Activated T-cell treated with anti-CD3 and anti-CD28 coated beads for 4 hours (primary cell): ENCODE measurements at places on chromosomes 16 and 17.

DNA sequence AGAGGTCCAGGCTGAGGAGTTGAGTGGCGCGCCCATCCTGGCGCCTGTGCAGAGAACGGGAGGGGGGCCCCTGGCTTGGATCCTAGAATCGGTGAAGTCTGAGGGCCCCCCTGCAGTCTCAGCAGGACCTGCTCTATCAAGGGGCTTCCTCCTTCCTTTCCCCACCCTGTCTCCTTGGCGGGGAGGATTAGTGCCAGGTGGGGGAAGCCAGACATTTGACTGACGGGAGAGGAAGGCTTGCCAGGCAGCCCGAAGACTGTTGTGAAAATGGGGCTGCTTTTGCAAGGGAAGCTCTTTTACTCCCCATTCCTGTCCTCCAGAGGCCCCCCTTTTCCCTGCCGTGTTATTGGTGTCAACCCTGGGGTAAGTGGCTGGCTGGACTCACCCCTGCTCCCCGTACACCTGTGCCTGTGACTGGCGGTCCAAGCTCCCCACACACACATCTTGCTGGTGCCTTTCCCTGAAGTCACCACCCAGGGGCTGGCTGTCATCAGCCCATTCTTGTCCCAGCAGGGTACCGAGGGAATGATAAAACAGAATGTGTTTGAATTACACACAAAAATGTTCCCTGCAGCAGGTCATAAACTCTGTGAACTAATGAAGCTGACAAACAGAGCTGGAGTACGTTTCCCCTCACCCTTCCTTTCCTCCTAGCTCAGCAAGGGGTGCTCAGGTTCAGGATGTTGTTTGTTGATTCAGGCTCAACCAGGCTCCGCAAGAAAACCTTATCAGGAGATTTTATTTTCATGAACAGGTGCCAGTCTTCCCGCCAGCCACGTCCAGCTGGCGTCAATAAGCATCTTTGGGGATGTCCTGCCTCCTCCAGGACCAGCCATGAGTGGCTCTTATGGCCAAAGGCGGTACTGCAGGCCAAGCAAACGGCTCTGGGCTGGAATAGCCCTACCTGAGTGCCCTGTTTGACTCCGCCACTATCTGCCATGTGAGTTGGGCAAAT, 4.4 kb upstream of the ARMC7 start:
- no peak for DNase-seq

DNA sequence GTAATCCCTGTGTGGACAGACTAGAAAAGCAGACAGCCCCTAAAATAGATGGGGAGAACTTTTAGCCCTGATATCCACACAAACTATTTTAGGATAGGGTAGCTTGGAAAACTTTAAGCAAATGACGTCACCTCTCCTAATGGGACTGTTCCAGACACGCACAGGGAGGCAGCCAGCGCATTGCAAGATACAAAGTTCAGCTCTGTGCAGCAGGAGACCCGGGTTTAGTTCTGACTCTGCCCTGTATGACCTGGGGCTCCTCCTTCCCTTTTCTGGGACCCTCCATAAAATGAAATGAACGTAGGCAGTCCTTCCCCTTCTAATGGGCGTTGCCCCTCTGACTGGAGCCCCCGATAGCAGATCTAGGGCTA, 6.3 kb downstream of the ZNF689 start:
- no peak for DNase-seq

- no peak for DNase-seq
Observed at GRCh38 chr16:85378145-85379040, 234.7 kb upstream of the GSE1 start.

- no peak for DNase-seq
Observed at GRCh38 chr16:27398894-27399853, 2.8 kb upstream of the IL21R start.

GRCh38 chr17:37744961-37745800, at the start of gene HNF1B:
TSS of gene HNF1B (minus strand) at chr17:37745059. CDS start at chr17:37744884, 175 bp downstream.
- no peak for DNase-seq

- DNase-seq, result no peak
Observed at GRCh38 chr17:49775546-49776260, 11.8 kb upstream of the FAM117A start.

DNA sequence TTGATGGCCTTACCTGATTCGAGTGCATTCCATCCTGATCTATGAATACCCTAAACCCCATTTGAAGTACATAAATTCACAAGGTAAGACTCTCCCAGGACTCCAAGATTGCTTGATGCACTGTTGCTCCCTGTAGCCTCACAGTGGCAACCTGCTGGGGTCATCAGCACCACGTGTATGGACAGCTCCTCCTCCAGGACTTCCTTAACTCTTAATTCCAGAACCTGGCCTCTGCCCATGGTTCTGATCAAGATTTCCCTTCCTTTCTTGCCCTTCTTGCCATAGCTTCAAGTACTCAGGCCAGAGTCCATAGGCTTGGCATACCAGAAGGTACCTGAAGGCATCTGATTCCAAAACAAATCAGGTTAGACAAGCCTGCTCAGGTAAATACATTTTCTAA, 34.0 kb upstream of the NLK start:
- DNase-seq, result no peak

- no peak for DNase-seq
Observed at GRCh38 chr17:17837380-17837821, 615 bp upstream of the SREBF1 start.

DNA sequence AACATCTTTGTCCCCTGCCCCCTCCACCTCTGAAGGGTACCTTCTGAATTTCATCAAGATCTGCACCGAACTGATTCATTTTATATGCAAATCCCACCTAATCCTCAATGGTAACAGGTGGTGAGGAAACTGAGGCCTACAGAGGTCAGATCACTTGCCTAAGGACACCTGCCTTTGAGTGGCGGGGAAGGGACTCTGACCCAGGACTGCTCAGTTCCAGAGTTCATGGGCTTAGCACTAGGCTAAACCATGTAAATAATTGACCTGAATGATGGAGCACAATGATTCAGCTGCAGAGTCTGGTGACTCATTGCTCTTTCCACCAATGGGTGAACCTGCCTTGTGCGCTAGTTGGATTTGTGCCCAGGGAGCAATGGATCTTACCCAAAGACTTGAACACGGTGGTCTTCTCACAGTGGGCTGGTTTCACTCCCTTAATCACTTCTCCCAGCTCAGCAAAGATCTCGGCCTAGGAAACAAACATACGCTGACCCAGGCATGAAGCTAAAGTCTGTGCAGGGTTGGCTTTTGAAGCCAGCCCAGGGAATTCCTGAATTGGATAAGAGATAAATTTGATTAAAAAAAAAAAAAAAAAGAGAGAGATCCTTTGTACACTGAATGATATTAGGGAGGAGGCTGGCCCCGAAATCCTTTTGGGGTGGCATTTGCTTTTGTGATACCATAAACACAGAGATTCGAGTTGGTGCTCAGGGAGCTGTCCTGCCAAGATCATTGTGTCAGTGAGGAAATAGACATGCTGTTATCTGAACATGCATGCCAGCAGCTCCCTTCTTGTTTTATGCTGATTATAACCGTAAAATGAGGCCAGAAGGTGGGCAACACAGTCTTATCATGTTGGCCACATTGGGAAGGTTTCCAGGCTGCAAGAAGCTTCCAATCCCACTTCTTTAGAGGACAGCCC, 17.0 kb downstream of the CRYM start:
- DNase-seq, result no peak

DNA sequence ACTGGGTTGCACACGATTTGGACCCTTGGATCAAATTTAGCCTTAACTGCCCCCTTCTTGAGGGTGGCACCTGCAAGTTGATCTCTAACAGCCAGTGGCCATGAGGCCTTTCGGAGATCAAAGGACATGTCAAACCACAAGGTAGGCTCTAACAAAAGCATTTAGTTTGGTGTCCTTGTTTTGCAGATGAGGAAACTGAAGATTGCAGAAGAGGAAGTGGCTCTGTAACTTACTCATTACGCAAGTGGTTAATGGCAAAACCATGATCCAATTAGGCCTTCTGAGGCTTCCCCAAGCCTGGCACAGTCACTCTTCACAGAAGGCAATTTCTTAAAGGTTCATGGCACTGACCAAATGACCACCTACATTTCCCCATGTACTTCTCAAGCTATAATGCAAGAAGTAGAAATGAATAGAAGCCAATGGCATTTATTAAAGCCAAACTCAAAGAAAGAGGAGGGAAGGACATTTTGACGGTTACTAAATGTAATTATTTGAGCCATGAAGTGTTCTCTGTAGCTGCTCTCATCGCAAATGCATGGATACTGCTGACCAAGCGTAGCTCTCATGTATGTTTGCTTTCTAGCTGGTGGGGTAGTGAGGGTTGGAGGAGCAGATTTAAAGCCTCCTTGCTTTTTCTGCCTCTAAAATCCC, 32.8 kb upstream of the ABCC12 start:
- DNase-seq, result no peak

GRCh38 chr16:2779151-2779920, 2.3 kb upstream of the ELOB start:
- no peak for DNase-seq

GRCh38 chr17:36515837-36516236, 18.8 kb downstream of the MYO19 start:
- no peak for DNase-seq

GRCh38 chr17:34782271-34782670, 179.0 kb downstream of the CCT6B start:
- no peak for DNase-seq

- no peak for DNase-seq
Observed at GRCh38 chr16:66035096-66035495, 331.4 kb upstream of the CDH5 start.

DNA sequence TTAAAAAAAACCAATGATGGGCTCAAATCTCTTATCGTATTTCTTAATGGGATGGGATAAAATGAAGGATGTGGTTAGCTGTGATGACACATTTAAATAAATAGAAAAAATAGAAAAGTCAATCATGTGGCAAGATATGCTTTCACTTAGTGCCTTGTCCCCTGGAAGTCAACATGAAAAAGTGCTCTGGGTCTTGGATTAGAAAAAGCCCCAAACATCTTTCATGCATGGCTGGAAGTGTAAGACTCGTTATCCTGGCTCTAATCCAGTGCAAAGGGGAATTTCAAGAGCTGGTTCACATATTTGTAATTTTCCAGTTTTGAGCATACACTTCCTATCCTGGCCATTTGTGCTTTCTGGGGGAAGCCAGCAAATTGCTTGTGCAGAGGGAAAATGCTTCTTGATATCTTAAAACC, 160.9 kb downstream of the MAP2K6 start:
- no peak for DNase-seq

GRCh38 chr16:81424771-81425170, 19.8 kb upstream of the CMIP start:
- no peak for DNase-seq

DNA sequence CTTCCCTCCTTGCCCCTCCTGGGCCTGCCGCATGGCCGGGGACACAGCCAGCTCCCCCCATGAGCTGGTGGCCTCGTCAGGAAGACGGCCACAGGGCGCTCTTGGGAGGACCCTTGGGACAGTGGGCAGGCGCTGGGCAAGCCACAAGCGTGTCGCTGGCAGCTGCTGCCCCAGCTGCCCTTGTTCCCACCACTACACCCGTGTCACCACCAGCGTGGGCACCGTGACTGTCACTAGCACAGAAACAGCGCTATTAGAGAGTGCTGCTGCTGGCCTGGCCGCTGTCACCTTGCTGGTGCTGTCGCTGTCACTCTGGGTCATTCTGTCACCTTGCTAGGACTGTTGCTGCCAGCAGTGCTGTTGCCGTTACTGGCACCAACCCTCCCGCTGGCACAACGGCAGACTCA, 47.2 kb downstream of the ZFPM1 start:
- no peak for DNase-seq

- DNase-seq, result no peak
Observed at GRCh38 chr17:76365256-76365903, 11.7 kb upstream of the PRPSAP1 start.

DNA sequence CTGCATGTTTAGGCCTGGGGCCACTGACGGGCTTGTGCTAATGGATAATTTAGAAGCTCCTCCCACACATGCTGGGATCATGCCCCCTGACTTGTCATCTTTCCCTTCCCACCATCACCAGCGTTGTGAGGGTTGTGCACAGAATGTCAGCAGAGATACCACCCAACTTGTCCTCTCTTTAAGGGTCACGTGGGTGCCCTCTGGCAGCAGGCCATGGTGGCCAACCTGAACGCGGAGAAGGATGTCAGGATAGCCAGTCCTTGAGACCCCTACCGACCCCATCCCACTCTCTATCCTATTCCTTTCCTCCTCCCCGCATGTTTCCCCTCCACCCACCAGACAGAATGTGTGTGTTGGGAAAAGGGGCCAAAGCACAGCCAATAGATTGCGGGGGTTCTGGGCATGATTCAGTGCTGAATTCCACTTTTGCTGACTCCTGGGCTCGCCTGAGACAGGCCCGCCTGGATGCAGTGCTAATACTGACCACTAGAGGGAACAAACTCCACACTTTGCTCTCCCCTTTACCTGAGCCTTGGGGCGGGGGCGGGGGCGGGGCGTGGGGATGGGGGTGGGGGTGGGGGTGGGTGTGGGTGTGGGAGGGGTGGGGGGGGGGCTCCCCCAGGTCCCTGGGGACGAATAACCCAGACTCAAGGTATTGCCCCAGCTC, at the start of gene GH2:
TSS of gene GH2 (minus strand) at position 10 of the 667 bp plus-strand sequence. CDS start 143 bp downstream, outside the sequence.
- peak; percentile 46 for DNase-seq

GRCh38 chr16:1906055-1906845, 12.0 kb downstream of the HS3ST6 start:
- no peak for DNase-seq

DNA sequence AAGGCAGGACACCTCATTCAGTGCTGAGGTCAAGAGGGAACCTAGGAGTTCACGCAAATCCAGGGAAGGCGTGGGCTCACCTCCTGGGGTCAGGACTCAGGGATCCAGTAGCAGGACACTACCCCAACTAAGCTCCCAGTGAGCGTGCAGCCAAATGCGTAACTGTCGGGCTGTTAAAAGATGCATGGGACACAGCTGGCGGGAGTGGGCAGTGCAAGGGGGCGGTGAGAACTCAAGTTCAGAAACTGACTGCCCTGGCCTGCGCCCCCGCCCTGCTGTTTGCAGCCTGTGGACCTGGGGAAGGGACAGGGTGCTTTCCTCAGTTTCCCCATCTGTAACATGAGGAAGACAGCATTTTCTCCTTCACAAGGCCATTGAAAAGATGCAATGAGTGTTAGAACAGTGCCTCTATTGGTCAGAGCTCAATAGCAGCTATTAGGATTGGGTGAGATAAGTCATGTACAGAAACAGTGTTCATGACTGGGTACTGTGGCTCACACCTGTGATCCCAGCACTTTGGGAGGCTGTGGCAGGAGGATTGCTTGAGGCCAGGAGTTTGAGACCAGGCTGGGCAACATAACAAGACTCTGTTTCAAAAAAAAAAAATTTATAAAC, 20.2 kb downstream of the CDIPT start:
- DNase-seq, result no peak

DNA sequence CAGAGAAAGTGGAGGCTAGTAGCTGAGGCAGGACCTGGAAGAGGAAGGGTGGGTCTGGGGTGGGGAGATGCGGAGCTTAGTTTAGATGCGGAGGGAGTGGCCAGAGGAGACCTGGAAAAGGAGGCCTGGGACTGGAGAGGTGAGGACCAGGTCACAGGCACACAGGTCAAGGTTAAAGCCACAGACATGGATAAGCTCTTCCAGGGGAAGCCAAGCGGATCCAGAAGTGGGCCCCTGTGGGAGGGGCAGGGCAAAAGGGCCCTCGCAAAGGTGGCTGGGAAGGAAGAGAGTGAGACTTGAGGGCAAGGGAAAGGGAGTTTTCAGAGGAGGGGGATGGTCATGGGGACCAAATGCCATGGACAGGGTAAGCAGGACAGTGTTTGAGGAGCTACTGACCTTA, 13.9 kb upstream of the MLLT6 start:
- DNase-seq, result no peak

- no peak for DNase-seq
Observed at GRCh38 chr16:74219706-74220105, 76.9 kb upstream of the PSMD7 start.

GRCh38 chr16:83336603-83337002, 471.2 kb upstream of the HSBP1 start:
- DNase-seq, result no peak

- no peak for DNase-seq
Observed at GRCh38 chr16:71711789-71712188, 12.7 kb downstream of the PHLPP2 start.

- DNase-seq, result no peak
Observed at GRCh38 chr16:62764572-62764971, 728.3 kb upstream of the CDH8 start.
